Activated naive CD8-positive, alpha-beta T cell treated with anti-CD3 and anti-CD28 coated beads, Interleukin-2, amount 50 U/mL, for 24 hours (primary cell): ENCODE measurements at places on chromosomes 16 and 17.

GRCh38 chr17:66386498-66387351, 84.3 kb downstream of the PRKCA start:
- DNase-seq: no peak

DNA sequence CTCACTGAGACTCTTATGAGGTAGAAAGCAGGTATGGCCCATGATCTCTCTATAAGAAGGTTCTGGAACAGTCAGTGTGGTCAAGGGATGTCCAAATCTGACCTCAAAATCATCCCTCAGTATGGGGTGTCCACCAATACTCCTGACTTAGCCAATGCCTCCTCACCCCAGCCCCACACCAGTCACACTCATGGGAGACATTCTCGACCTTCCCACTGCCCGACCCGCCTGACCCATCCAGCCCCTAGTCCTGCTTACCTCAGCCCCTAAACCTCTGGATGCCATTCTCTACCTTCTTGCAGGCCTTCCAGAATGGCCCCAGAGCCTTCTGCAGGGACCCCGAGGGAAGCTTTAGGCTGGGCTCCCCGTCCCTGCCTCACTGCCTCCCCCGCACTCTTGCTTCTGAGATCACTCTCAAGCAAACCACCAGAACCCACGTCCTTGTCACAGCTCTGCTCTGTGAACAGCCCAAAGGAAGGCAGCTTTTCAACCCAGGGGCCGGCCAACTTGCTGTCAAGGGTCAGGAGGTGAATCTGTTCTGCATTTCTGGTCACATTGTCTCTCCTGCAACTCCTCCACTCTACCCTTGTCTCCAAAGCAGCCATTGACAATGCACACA, 44.9 kb upstream of the RBFOX3 start:
- DNase-seq: no peak

DNA sequence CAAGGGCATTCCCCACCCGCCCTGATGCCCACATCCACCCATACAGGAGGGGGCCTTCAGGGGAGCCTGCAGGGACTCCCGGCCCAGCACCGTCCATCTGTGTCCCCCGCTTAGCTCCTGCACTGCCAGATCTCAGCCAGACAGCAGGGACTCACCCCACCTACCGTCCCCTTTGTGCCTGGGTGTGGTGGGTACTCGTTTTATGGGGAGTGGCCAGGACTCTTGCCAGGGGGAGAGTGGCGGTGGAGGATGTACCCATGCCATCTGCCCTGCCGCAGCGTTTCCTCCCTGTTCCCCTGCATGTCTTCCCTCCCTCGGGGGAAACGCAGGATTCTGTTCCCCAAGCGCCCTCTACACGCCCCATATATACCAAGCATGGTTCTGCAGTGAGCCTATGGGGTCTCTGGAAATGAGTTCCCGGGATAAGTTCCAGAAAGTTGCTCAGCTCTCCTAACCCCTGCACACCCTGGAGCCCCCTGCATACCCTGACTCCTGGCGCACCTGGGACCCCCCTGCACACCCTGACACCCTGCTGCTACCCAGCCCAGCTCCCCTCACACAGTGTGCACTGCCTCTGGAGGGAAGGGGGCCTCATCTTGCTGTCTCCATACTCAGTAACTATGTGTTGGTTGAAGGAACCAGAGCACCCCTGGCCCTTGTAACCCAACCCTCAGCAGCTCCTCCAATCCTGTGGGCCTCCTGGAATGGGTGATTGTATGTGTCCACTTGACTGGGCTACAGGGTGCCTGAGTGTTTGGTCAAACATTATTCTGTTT, 4.2 kb upstream of the MAFG start:
- DNase-seq: no peak

GRCh38 chr16:66459878-66460277, 32.8 kb downstream of the BEAN1 start:
- no peak for DNase-seq

DNA sequence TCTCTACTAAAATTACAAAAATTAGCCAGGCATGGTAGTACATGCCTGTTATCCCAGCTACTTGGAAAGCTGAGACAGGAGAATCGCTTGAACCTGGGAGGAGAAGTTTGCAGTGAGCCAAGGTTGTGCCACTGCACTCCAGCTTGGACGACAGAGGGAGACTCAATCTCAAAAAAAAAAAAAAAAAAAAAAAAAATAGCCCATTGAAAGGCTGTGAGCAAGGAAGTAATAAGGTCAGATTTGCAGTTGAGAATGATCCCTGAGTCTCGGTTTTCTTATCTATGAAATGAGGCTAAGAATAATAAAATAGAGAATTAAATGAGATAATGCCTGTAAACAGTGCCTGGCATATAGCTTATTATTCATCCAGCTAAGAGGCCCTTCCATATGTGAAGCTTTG, 1.3 kb upstream of the PDK2 start:
- DNase-seq: no peak

GRCh38 chr16:84657229-84657837, 9.0 kb downstream of the KLHL36 start:
- no peak for DNase-seq

- DNase-seq: no peak
Measured at GRCh38 chr17:11485336-11486100, 112.8 kb upstream of the DNAH9 start.

GRCh38 chr17:28368306-28368831, 1.7 kb downstream of the VTN start:
- no peak for DNase-seq

DNA sequence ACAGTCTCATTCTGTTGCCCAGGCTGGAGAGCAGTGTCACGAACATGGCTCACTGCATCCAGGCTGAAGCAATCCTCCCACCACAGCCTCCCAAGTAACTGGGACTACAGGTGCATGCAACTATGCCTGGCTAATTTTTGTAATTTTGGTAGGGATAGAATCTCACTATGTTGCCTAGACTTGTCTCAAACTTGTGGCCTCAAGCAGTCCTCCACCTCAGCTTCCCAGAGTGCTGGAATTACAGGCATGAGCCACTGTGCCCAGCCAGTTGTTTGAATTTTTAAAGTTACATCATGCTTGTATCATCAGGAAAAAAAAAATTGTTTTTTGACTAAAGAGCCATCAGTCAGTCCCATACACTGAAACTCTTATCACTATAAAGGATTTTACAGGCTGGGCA, 17.1 kb upstream of the VPS4A start:
- DNase-seq: no peak

DNA sequence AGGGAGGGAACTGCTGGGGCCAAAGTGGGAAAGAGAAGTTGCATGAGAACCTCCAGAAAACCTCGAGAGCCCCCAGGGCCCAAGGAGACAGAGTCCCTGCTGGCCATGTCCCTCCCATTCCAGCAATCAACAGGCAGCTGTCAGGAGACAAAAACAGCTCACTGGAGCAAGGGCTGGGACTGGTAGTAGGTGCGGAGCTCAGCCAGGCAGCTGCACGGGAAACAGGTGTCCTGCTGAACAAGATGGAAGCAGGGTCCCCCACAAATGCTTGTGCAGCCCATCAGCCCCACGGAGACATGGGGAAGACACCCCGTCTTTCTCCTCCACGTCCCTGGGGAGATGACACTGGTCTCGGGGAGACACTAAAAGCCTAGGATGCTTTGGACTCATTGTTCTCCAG, 34.5 kb downstream of the SDK2 start:
- DNase-seq: no peak

DNA sequence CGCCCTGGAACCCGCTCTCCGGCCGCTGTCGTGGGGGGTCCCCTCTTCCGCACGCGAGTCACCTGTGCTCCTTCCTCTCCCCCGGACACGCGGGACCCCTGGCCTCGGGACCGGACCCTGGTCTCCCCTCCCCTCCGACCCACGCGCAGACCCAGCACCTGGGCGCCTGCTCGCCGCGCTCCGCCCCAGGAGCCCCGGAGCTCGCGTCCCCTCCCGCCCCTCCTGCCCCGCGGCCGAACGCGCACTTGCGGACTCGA, 762 bp downstream of the RAB40B start:
- DNase-seq: no peak

DNA sequence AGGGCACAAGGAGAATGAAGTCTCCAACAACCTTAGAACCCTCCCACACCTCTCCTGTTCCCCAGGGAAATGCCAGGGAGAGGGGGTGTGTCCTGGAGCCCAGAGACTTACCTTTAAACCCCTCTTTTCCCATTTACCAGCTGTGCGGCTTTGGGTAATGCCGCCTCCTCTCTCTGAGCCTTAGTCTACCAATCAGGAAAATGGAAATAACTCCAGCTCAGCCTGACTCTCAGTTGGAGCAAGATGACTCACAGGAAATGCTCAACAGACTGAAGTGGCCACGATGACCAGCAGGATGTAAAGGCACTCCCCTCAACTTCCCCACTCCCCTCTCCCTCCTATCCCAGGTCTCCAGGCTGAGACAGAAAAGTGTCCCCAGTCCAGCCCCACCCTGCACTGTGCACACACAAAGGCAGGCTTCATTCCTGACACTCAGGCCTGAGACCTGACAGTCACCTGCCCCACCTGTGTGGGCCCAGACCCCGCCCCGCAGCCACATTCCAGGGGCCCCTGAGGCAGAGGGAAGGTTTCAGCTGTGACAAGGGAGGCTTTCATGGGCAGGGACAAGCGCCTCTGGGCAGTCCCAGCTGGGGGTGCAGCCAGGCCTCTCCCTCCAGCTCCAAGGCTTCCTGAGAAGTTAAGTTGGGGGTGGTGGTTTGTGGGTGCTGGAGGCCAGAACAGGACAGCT, 3.0 kb upstream of the KRT15 start:
- no peak for DNase-seq

GRCh38 chr17:52158450-52159042, at the start of gene CA10:
CA10 (minus strand) TSS chr17:52158714.
- no peak for DNase-seq

GRCh38 chr16:28208131-28208530, 3.6 kb downstream of the XPO6 start:
- no peak for DNase-seq

DNA sequence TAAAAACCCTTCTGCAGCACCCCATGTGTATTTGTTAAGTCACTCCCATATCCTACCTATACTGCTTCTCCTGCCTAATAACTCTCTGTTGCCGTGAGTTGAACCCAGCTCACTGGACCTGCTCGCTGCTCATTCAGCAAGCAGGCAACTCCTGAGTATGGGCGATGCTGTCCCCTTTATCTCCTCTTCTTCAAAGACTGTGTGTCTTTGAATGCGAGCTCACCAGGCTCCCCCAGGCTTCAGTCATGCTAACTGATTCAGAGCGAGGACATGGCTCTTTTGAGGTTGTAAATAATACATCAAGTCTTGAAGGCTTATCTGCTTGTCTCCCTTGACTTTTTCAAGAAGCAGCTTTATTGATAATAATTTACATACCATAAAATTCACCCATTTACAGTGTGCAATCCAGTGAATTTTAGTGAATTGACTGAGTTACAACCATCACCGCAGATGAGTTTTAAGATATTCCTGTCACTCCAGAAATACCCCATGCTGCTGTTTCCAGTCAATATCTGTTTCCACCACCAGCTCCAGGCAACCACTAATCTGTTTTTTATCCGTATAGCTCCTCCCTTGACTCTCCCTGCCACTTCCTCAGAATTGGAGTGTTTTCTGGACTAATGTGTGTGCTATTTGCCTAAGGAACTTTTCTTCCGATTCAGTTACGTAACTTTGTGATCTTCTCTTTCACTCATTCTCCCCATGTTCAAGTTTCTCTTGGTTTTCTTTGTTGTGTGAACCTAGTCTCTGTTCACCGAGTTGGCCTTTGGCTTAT, 132.2 kb downstream of the SPECC1 start:
- no peak for DNase-seq

- no peak for DNase-seq
Measured at GRCh38 chr17:62868723-62869122, 60.6 kb upstream of the MARCHF10 start.

- no peak for DNase-seq
Measured at GRCh38 chr16:2822158-2822495, 5.1 kb downstream of the PRSS21 start.

DNA sequence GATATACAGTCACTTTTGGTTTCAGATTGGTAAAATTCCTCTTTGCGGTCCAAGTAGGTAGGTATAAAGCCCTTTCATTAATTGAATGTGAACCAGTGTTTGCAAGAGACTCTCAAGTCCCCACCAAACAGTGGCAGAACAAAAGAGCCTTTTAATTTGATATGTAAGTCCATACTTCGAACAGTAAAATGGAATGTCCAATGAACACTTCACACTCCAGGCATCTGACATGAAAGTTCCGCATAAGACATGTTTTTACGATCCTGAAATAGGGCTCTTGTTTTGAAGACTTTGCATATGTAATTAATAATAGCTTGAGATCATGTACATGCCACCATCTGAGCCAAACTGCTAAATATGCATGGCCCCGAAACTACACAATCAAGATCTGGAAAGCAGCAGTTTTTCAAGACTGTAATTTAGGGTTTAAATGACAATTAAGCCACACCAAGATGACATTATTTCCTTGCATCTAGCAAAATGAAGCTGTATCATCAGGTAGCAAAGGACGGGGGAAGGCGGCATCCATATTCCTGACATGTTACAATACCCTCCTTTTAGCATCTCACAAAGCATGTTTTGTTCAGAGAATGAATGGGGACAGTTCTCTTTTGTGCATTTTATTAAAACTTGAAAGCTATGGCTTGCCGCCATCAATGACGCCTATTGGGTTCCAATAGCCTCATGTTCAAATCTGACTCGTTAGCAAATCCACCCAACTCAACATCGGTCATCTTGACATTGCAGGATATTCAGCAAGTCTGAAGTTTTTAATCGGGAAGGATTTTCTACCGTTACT, 39.4 kb downstream of the LITAF start:
- no peak for DNase-seq

GRCh38 chr17:61492759-61493526, 40.7 kb downstream of the TBX4 start:
- DNase-seq: no peak

GRCh38 chr17:43712397-43712796, 46.2 kb downstream of the SOST start:
- no peak for DNase-seq

GRCh38 chr17:9792181-9792840, 919 bp upstream of the DHRS7C start:
- DNase-seq: no peak

DNA sequence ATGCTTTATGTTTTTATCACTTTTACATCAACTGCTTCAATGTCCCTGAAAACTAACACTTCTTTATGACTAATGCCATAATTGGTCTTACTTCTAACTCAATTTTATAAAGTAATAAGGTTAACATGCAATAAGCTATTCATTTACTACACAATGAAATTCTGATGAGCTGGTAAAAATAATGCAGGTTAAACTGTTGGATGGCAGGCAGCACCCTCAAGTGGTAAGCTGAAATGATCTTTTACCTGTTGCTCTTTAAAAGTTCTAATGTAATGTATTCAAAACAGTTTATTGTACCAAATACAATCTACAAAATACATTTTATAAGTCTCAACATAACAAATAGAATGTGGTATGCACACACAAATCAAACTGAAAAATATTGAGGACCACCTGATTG, 1280.3 kb downstream of the CDH8 start:
- no peak for DNase-seq

GRCh38 chr17:9217151-9218056, 196.1 kb downstream of the NTN1 start:
- DNase-seq: no peak
